Inflammatory macrophage (primary cell): ENCODE measurements at places on chromosomes 16 and 17.

GRCh38 chr17:21705021-21705601 is 12.8 kb downstream of the KCNJ18 start:
- DNase-seq: no peak

DNA sequence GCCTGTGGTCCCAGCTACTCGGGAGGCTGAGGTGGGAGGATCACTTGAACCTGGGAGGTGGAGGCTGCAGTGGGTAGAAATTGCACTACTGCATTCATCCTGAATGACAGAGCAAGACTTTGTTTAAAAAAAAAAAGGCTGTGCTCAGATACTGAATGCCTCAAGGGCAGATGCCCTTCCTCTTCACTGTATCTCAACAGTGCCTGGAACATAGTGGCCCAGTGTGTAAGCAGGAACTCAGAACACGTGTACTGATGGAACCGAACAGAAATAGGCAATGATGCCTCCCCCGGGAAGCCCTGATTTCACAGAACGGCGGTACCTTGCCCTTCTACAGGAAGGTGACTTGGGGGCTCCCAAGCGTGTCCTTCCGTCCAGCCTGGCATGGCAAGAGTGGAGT is 46.8 kb downstream of the PLXDC1 start:
- no peak for DNase-seq

- no peak for DNase-seq
Measured at GRCh38 chr17:74732042-74732867, 4.8 kb upstream of the RAB37 start.

DNA sequence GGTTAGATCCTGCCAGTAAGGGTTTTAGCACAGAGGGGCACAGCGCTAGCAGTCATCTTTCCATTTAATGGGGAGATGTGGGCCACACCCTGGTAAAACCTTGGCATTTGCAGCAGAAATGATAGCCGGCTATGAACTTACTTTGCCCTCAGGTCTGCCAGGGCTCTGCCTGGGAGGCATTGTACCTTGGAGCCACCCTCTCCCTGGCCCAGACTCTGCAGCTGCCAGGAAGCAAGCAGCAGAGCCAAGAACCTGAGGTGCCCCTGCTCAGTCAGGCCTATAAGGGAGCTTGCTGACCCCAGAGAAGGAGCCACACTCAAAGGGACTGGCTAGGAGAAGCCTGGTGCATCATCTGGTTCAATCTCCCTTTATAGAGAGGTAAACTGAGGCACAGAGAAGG is 23.7 kb upstream of the PHF12 start:
- no peak for DNase-seq

- no peak for DNase-seq
Measured at GRCh38 chr16:2210009-2210332, 692 bp downstream of the BRICD5 start.

GRCh38 chr17:16923097-16923903 is 48.6 kb downstream of the TNFRSF13B start:
- no peak for DNase-seq

DNA sequence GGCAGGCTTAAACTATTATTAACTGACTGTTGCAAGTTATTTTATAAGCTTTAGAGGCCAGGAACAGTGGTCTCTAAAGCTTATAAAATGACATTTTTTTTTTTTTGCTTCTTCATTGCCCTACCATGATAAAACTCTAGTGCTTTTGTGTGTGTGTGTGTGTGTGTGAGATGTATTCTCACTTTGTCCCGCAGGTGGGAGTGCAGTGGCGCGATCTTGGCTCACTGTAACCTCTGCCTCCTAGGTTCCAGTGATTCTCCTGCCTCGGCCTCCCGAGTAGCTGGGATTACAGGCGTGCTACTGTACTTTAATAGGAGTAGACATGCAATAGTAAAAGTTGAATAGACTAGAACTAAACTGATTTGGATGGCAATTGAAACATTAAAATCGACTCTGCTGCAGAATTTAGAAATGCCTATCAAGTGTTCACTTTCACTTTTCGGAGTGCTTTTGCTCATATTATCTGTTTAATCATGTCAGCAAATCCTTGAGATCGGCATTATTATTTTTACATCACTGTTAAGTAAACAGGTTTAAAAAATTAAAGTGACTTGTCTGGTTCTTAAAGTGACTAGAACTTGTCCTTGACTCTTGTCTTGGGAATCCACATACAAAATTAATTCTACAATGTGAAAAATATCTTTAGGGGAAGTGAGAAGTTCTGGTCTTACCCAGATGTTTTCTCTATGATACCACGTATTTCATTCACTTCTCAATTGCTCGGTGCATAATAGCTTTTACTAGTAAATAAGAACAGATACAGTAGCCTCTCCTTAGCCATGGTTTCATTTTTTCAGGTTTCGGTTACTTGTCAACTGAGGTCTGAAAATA is 8.4 kb upstream of the PCTP start:
- no peak for DNase-seq
